NCI-H1092 treated with DMSO at 0.1 percent for 48 hours (cell line): ENCODE measurements at places on chromosomes 4 and X.

- no peak for DNase-seq
These were observed 191.3 kb downstream of the MID1IP1 start for GRCh38 chrX:38992441-38993096.

DNA sequence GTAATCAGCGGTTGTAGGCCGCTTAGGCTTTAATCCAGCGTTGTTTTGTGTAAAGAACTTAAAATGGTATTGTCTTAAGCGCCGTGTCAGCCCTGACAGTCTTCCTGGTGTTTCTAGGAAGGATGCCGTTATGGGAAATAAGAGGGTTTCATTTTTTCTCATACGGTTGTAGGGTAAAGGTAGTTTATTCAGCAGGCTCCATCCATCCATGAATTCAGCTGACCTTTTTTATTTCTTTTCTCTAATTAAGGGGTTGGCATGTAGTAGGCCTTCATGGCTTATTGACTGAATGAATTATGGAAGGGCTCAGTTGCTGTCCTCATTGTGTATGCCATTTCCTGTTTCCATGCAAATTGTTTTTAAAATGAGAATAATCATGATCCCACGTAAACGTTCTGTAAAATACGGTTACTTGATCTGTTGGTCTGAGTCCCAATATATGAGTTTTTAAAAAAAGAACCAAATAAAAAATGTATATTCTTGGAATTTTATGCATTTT, 693 bp downstream of the OCIAD1 start:
- DNase-seq: peak; percentile 48

DNA sequence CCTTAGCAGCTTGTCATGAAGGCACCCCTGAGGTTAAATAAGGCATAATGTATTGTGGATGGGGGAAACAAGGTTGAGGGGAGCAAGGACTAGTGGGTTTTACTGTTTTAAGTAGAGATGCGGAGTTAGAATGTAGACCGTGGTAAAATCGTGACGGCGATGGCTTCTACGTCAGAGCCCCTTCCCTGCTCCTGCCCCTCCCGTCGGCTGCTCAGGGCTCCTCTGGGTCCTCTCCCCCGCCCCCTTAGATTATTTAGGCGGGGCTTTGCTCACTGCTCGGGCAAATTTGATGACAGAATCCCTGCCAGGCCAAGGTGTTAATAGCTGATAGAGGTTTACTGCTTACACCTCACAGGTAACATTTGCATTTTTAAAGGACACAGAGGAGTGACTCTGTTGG, 2.3 kb downstream of the FRMPD3 start:
- no peak for DNase-seq

DNA sequence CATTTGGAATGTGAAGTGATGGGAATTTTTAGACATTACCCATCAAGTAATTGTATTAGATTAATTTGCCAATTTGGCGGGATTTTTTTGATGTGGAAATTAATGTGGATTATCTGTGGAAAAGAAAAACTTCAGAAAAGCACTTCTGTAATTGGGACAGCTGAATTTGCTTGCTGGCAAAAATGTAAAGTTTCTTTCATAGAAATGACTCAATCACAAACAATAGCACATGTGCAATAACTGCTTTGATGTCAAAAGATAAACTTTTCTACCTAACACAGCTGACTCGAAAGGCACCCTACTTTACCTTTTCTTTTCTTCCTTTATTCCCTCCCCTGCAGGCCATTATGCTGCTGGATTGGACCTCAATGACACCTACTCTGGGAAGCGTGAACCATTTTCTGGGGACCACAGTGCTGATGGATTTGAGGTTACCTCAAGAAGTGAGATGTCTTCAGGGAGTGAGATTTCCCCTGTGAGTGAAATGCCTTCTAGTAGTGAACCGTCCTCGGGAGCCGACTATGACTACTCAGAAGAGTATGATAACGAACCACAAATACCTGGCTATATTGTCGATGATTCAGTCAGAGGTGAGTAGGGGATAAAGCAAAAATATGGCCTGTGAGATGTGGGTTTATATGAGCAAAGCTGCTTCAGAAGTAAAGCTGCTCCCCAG, 1.4 kb downstream of the AREG start:
- no peak for DNase-seq

GRCh38 chrX:19382555-19383145, 38.9 kb downstream of the PDHA1 start:
- peak; percentile 21 for DNase-seq

DNA sequence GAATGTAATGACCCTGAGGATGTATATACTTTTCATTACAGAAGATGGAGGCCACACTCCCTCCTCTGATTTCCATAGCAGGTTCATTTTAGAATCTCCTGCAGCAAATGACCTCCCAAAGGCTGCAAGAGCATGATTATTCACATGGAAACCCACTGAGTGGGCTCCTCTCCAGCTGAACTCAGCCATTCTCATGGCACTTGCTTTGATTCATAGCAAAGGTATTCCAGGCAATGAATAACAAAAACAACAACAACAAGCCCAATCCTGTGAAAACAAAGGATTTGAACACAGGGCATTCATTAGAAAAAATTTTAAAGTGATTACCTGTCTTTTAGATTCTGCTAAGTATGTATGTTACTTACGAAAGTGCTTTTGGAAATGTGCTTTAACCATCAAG, 894.0 kb upstream of the FRG1 start:
- DNase-seq: no peak

DNA sequence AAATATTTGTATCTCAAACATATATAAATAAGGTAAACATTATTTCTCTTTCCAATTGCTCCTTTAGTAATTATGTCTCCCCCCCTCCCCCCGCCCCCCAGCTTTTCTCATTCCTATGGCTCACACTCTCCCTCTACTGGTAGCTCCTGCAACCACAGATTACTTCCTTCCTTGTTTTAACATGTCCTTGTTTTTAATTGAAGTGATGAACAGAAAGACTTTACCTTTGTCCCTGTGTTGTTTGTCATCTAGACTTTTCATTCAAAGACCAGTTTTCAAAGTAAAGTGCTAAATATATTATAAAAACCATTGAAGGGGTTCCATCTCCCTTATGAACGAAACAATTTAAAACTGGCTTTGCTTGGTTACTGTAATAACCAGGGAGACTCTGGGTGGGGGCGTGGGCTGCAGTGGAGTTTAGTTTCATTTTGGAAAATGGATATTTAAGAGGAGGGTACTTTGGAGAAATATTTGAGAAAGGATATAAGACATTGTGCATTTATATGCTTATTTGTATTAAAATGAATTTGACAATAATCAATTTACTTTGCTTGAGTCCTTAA, 352.9 kb downstream of the RAPGEF2 start:
- peak; percentile 13 for DNase-seq

DNA sequence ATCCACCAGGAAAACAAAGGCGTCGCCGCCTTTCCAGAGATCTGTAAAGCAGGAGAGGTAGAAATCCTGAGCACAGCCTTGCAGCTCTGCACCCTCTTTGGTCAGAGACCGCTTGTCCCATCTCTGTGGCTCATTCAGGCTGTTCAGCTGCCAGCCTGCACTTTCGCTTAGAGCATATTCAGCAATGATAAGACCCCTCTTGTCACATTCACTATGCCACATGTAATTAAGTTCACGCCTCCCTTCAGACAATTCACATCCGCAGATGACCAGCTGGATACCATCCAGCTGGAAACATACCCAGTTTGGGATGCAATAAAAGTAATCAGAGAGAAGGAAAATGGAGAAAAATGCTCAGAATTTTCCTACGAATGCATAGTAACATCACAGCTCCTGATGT, 335.4 kb downstream of the UNC5C start:
- DNase-seq: no peak

DNA sequence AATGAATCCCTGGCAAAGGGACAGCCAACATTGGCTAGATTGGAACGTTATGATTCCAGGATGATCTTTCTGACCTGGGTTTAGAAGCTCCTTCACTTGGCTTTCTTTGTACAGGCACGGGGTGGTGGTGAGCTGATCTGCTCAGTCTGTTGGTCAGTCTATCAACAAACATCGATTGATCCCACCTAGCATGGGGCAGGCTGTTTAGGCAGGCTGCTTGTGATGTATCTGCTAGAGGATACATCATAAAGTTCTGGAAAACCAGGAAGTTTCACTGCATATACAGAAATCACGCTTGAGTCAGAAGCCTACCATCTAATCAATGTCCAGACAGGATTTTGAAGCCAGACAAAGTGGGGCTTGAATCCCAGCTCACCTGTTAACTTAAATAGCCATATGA, 6.9 kb downstream of the FRMD7 start:
- no peak for DNase-seq

DNA sequence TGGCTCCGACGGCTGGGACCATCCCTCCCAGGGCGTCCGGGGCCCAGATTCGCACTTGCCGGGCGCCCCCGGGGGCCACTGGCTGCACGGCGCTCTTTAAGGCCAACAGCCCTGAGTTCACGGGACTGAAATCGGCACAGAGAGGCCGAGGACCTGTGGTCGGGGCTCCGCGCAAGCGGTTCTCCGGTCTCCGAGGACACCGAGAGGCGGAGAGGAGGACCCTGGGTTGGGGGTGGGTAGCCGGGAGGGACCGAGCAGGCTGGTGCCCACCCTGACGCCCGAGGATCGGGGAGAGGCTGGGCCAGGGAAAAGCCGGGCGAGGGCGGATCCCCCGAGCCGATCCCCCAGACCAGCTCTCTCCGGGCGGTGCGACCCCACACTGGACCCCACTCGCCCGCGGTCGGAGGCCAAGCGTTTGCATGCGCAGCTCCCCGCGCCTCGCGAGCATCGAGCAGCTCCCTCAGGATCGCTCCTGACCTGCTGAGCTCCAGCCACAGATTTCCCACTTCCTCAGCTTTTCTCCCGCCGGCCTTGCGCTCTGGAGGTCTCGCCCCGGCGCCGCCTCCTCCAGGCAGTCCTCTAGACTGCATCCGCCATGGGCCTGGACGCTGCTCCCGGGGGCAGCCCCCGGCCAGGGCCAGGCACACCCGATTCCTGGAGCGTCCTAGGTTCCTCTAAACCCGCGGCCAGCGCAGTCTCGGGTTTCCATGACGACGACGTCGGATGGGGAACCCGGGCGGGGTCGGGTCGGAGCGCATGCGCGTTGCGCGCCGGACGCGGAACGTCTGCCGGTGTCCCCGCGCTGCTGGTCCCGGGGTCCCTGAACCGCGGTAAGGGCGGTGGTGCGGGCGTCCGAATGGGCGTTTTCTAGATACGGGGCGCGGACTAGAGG, 17.6 kb upstream of the NAT8L start:
- peak; percentile 51 for DNase-seq

- DNase-seq: no peak
These were observed 14.6 kb upstream of the ATXN3L start for GRCh38 chrX:13334491-13334890.

- DNase-seq: no peak
These were observed 40.8 kb upstream of the GRPEL1 start for GRCh38 chr4:7108660-7109059.

- peak; percentile 22 for DNase-seq
These were observed at the start of gene MTMR8 for GRCh38 chrX:64394874-64395567. TSS of gene MTMR8 (minus strand) at chrX:64395452. CDS start at chrX:64395363, 89 bp downstream.

- no peak for DNase-seq
These were observed 3.4 kb upstream of the MAML3 start for GRCh38 chr4:140157341-140157740.
